ENCODE measurements at places on chromosomes 4 and X.

GRCh38 chr4:172207886-172208285, 394.7 kb downstream of the GALNTL6 start:
- DNase-seq = no peak

- no peak for DNase-seq
Measured at GRCh38 chrX:10554612-10555270, 65.6 kb downstream of the MID1 start.

- no peak for DNase-seq
Measured at GRCh38 chr4:138249132-138249531, 7.0 kb upstream of the SLC7A11 start.

- no peak for DNase-seq
Measured at GRCh38 chrX:24619647-24620046, 27.5 kb downstream of the PCYT1B start.

DNA sequence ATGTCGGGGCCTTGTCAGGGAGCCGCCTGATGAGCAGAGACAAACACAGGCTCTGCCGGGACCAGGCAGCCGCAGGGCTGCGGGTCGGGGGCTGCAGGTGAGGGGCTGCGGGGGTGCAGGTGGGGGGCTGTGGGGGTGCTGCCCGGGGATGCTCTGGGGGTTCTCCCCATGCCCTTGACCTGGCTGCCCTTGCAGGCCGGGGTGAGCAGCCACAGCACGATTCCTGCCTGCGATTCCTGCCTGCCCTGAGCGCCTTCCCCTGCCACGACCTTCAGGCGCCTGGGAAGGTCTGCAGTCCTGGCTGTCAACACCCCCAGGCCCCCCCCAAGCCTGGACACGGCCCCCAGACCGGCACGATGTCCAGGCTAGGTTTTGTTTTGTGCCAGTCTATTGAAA, 106.3 kb downstream of the FAM53A start:
- DNase-seq = no peak

- DNase-seq = no peak
Measured at GRCh38 chrX:71454222-71454621, 78.7 kb upstream of the OGT start.

- DNase-seq = no peak
Measured at GRCh38 chrX:105527759-105528158, 294.6 kb upstream of the NRK start.

- no peak for DNase-seq
Measured at GRCh38 chr4:125526420-125526819, 211.7 kb downstream of the FAT4 start.

DNA sequence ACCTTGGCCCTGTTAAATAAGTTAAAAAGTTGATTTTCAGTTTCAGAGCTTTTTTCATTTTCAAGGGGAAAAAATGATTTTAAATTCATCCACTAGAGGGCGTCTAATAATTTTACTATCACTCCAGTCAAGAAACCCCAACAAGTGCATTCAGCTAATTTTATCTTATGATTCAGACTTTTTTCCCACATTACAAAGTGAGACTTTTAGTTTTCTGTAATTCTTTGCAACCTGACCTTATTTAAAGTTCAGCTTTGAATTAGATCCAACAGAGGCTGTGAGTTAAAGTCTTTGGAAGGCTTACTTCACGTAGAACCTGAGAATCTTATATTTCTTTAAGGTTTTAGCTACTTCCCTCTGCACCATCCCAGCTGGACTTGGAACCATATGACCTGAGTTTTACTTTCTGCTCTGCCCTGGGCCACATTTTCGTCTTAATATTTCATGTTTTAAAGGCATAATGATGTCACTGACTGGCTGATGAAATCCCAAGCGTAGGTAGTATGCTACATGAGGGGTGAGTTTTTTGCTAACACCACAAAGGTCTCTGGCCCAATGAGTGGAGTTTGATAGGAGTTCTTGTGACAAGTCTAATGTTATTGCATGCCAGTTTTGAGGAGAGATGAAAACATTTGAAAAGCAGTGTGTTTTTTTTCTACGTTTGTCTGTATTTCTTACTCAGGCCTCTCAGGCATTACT, 7.2 kb downstream of the GNRHR start:
- DNase-seq = no peak

DNA sequence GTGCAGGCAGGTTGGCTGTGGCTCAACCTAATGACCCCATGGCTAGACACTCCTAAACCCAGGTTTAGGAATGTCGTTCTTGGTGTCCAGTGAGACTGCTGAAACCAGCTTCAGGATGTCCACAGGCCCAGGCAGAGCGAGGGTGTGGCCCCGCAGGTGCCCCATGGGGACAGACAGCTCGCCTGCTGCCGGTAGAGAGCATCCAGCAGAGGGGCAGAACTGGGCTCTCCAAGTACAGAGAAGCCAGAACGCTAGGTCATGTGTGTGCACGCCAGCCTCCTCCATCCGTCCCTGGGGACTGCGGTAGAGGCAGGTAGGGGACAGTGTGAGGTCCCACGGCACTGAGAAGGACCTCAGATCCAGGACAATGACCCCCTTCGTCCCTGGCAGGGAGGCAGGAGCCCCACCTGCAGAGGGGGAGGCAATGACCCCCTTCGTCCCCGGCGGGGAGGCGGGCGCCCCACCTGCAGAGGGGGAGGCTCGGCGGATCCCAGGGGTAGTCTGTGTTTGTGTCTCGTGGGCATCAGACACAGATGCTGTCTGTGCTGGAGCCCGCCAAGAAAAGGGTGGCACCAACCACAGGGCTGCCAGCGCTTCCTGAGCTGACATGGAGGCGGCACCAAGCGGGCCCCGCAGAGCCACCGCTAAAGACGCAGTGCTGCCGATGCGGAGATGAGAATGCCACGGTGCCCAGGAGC, 118.4 kb downstream of the FAM53A start:
- no peak for DNase-seq
